ENCODE measurements at places on chromosomes 2 and 18.

- DNase-seq = no peak
Measured at GRCh38 chr2:77336013-77336412, 186.2 kb downstream of the LRRTM4 start.

GRCh38 chr2:20675701-20676352, 8.9 kb downstream of the GDF7 start:
- DNase-seq = no peak

DNA sequence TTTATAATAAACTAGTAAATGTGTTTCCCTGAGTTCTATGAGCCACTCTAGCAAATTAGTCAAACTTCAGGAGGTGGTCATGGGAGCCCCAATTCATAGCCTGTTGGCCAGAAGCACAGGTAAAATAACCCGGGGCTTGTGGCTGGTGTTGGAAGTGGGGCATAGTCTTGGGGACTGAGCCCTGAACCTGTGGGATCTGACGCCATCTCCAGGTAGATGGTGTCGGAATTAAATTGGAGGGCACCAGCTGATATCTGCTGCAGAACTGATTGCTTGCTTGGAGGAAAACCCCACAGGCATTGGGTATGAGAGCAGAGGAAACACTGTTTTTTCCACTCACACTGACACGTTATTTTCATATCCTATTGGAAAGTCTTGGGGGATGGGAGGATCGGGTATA, 14.1 kb downstream of the NMS start:
- no peak for DNase-seq

- DNase-seq = no peak
Measured at GRCh38 chr2:136381722-136382633, 264.0 kb upstream of the CXCR4 start.

DNA sequence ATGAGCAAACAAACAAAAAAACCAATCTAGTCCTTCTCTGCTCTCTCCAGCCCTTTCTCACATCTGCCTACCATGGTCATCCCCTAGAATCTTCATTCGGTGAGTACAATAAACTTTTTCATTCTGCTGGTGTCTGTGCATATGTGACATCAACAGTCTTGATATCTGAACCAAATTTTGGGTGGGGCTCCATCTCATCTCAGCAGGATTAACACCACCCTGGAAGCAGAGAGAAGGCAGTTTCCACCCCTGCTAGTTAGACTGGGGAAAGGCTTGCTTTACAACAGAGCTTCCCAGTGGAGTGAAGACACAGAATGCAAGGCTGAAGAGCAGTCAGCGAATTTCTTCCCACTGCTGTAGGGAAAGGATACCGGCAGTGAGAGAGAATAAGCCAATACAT, 116.9 kb downstream of the TMEM131 start:
- DNase-seq = no peak

GRCh38 chr2:189954989-189955388, 107.5 kb downstream of the MSTN start:
- no peak for DNase-seq

GRCh38 chr18:70135604-70136003, 69.9 kb downstream of the RTTN start:
- no peak for DNase-seq

DNA sequence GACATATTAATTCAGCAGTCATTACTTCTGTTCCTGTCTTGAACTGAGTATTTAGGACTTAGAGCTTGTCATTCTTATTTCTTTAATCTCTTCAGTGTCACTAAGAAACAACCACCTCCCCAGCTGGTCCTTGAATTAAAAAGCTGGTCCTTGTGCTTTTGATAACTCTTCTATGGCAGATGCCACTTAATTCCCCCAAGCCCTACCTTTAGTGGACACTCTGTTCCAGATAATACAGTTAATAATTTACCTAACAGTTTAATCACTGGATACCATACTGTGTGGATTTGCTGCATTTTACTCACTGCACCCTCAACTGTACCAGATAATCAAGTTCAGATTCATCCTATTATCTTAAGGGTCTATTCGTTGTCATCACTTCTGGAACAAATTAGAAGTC, 73.1 kb downstream of the SKA1 start:
- DNase-seq = no peak

- no peak for DNase-seq
Measured at GRCh38 chr2:30446602-30447148, 371 bp upstream of the LCLAT1 start.

- no peak for DNase-seq
Measured at GRCh38 chr18:46264255-46264654, 160.1 kb downstream of the HAUS1 start.

- no peak for DNase-seq
Measured at GRCh38 chr2:12734914-12735654, 18.3 kb downstream of the TRIB2 start.

DNA sequence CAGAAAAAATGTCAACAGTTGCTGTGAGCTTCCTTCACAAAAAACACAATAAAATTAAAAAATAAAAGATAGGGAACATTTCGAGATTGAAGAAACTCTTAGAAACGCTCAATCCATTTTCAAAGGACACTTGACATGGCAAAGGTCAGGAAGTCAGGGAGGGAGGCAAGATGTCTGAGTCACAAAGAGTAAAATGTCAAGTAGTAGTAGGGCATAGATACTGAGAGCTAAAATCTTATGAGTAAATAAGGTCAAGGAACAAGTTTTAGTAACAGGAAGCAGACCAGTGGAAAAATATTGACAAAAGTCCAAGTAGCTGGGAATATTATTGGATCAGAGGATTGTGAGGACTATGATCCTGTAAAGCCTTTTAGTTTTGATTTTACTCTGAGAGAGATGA, 495.6 kb downstream of the TMX3 start:
- no peak for DNase-seq

- DNase-seq = no peak
Measured at GRCh38 chr2:168006498-168006897, 240.9 kb downstream of the STK39 start.

DNA sequence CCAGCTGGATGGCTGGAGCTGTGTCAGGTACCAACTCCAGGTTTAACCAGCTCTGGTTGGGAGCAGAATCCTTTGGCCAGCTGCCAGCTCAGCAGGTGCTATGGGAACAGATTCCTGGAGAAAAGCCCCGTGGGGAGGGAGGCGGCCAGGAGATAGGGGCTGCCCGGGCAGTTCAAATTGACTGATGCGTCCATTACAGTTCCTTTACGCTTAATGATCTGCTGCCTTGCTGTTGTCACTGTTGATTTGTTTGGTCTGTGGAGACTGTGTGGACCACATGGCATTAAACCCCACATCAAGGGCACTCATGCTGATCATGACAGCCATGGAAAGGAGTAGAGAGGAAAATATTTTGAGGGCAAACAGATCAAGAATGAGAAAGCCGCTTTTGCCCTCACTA, 200.0 kb downstream of the TSN start:
- DNase-seq = no peak

DNA sequence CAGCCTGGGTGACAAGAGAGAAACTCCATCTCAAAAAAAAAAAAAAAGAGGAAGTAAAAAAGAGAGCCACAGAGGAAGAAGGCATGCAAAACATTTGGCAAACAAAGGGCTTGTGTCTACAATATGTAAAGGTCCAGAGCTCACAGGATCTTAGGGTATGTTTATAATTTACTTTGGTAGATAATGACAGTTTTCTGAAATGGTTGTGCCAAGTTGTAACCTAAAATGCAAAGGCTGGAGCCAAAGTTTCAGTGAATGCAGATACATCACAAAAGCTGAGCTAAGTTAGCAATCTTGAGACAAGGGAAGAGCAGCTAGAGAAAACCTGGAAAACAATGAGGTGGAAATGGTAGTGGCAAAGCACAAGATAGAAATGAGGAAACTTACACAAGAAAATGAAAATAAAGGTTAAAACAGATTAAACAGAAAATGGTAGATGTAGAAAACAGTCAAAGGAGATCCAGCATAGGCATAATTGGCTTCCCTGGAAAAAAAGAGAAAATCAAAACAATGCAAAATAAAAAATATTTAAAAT, 77.5 kb upstream of the HK2 start:
- DNase-seq = no peak

DNA sequence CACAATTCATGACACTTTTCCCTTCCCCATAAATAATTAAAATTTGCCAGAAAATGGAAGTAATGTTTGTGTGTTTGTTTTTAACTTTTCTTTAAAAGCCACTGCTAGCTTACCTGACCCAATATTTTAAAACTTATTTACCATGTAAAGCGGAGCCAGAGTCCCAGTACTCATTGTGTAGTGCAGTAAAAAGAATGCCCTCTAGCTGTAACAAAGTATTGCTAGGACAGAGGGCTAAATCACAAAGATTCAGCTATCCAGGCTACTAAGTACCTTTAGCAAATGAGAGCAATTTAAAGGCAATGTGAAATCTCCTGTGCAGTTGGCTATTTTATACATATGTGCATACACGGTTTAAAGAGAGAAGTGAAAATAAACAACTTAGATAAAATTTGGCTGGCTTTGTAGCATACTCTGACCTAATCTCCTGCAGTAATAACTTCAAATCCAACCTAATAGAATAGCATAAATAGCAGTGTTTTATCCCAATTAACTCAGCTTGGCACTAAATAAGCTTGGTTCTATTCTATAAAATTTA, 997.4 kb upstream of the PIK3C3 start:
- no peak for DNase-seq

DNA sequence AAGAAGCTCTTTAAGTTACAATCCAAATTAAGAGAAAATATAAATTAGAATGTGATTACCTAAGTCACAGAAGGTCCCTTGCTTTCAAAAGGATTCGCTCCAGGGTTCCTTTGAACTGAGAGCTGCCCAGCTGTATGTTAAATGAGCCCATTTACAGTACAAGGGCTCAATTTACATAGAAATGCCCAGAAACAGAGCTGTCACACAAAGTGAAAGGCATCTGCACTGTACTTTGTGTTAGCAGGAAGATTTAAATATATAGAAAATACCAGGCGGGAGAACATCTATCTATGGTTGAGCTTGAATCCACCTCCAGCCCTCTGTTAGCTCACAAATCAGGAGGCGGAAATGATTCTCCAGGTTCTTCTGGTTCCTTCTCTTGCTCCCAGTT, 272.9 kb downstream of the PAX3 start:
- peak; percentile 13 for DNase-seq

DNA sequence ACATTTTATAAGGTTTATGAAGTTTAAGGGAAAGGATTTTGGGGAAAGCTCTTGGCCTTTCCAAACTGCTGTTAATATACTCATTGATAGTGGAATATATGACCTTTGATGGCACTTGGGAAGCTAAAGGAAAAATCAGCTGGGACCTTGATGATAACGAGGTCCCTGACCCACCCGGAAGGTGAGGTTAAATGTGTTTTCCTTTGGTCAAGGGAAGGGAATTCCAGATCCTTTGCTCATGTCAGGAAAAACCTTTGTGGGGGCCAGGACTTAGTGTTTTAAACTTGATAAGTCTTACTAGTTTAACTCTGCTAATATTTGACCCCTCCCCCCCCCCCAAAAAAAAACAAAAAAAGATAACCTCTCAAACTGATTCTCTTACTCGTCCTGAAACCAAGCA, 50.7 kb downstream of the CRIM1 start:
- no peak for DNase-seq

DNA sequence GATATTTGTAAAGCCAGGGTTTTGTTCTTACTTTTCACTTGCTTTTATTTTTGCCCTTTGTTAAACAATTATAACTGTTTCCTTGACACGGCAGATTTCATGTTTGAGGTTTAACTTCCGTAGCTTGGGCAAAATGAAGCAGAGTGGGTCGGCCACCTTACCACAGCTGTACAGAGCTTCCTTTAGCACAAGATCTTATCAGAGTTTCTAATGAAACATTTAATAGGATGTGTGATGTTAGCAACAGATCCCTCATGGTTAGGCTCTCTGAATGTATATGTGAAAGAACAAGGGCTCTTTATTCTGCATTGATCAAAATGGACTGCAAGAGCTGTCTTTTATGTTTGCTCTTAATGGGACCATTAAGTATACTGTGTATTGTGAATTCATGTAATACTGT, 22.3 kb downstream of the RNF125 start:
- peak; percentile 95 for DNase-seq

DNA sequence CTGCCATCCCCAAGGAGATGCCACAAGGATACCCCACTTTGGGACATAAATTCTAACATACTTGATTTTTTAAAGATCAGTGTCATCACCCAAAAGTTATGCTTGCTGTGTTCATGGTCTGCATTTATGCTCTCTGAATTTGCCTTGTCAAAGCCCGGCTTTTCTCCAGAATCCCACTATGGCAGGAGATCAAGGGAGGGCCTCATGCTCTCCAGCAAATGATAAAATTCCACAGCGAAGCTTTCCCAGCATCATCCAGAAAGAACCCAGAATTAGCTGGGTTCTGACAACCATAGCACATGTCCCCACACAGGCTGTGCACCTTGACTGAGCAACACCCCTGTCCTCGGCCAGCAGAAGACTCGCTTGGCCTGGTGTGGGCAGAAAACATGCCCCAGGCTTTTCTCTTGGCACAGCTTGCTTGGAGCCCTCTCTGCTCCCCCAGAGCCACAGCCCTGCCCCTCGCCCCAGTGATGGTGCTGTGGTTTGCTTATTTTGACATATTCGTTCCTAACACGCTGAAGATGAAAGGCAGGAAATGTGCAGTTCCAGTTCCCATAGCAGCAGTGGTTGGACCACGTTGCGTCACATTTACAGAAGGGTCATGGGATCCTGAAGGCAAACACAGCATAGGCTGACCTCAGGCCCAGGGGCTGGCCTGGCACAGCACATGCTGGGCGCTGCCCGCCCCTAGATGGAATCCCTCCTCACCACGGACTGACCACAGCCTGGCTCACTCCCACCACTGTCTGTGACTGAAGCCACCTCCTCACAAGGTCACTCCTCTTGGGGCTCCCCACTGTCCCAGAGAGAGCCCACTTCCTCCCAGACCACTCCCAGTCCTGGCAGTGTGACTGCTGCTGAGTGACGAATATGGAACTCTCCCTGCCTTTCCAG, 14.1 kb upstream of the CHRNA1 start:
- peak; percentile 91 for DNase-seq

GRCh38 chr2:145764631-145765030, 1244.7 kb upstream of the ZEB2 start:
- no peak for DNase-seq

DNA sequence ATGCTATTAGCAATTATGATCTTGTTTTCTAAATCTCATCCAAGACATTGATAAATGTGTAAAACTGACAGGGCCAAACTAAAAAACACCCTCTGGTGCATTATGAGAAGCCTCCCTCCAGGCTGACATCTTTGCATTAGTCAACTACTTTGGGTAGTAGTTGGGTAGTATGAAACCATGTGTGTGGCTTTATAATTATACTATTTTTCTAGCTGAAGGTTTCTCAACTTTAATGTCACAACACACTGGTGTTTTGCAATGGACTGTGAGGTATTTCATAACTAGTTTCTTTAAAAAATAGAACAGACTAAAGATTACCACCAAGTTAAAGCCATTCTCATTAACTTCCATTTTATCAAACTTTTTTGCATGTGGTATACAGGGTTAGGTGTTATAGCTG, 73.1 kb upstream of the RBMS1 start:
- no peak for DNase-seq
